ENCODE measurements at places on chromosomes 16 and 17. TPM values are rescaled to one million over a fixed set of nuclear protein-coding genes. Genes with fewer than 3 reads are reported as not detected.

Gene ABCA9
- total RNA-seq = 26.1 TPM

Gene HEATR9
- not detected for total RNA-seq

Gene ZP2
- total RNA-seq = not detected

Gene OR4D1
- not detected for total RNA-seq

Gene CLEC3A
- not detected for total RNA-seq

Gene BAHCC1
- total RNA-seq = 18.4 TPM

Gene MARVELD3
- 0.88 TPM for total RNA-seq

Gene PLD6
- 7.5 TPM for total RNA-seq

DNA sequence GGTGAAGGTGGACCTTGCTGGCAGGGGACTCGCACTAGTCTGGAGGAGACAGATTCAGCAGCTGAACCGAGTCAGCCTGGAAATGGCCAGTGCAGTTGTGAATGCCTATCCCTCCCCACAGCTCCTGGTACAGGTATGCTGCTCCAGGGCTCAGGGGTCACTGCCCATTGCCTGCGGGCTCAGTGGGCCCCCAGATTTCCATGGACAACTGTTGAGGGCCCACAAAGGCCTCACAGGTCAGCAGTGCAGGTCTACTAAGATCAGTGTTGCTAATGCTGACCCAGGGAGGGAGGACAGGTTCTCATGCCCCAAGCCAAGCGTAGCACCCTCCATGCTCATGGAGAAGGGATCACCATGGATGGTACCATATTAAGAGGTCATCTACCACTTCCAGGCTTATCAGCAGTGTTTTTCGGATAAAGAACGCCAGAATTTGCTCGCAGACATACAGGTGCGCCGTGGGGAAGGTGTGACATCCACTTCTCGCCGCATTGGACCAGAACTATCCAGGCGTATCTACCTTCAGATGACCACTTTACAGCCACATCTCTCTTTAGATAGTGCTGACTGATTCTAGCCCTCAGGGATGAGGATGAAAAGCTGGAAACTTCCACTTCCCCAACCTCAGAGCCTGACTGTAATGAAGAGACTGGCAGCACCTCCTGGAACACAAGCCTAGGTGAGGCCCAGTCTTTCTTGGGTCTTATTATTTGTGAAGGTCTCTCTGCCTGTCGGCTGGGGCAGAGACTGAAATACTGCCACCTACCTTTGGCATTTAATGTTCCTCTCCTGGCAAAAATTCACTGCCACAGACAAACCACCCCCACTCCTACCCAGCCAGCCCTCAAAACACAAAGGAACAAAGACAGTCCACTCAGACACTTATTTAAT lies 7.6 kb downstream of the EME1 start:
- no peak for DNase-seq

DNA sequence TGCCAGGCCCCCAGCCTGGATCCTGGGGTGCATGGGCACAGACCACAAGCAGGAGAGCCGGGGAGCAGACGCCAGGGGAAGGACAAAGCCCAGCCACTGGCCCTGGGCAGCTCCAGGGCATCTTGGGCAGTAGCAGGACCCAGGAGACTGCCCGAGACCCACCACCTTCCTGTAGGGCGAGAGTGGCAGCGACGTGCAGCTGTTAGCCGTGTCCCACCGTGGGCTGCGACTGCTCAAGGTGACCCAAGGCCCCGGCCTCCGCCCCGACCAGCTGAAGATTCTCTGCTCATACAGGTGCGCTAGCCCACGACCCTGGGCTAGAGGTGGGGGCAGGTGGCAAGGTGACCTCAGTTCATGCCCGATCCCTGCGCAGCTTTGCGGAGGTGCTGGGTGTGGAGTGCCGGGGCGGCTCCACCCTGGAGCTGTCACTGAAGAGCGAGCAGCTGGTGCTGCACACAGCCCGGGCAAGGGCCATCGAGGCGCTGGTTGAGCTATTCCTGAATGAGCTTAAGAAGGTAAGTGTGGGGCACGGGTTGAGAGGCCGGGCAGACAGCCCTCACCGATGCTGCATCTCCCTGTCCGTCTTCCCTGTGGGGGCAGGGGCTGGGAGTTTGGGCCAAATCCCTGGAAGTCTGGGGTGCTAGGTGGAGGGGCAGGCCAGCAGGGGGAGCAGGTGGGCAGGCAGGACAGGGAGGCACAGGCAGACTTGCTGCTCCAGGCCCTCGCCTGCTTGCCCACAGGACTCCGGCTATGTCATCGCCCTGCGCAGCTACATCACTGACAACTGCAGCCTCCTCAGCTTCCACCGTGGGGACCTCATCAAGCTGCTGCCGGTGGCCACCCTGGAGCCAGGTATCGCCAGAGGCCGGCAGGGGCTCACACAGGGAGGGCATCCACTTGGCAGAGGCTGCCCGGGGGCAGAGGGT lies 13.5 kb upstream of the SMIM5 start:
- DNase-seq = no peak

DNA sequence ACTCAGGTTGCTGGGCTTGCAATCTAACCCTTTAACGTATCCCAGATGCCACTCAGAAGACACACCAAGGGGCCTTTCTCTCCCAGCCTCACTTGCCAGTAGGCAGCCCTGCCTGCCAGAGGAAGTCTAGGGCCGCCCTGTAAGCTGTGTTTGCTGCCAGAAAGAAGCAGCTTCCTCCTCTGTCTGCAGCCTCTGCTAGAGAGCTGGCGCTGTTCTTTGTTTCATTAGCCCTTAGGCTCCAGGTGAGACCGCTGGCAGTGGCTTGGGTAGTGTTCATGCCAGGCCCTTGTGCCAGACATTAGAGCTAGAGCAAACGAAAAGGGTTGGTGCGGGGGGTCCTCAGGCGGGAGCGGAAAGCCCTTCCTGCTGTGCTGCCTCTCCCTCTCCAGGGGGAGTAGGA lies 8.9 kb downstream of the CTRL start:
- no peak for DNase-seq

- no peak for DNase-seq
Measured at GRCh38 chr17:21453144-21453898, 77.2 kb downstream of the KCNJ12 start.

DNA sequence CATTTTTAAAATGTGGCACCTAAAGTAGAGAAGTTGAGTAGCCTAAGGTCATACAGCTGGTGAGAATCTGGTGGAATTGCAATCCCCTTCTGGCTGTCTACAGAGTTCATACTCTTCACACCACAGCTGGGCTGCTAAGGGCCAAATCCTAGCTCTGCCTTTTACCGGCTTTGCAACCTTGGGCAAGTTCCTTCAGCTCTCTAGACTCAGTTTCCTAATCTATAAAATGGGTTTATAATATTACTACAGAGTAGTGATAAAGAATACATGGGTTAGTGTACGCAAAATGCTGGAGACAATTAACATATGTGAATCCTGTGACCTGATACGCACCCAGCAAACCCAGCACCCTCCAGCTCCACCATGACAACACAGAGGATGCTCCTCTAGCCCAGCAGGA lies 298.2 kb upstream of the MAF start:
- no peak for DNase-seq

DNA sequence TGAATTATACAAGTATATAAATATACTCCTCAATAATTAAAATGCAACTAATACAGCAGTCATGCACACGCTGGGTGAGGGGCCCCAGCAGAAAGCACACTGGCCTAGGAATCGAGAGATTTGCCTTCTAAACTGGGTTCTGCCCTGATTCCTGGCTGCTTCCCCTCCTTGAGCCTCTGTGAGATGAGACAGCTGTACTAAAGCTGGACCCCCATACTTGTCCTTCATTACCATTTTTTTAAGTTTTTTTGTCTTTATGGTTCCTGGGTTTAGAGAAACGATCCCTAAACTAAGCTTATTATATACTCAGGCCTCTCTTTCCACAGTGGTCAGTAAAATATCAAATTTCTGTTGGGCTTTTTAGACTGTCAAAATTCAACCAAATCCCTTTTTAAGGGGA lies 195.1 kb upstream of the DYNLRB2 start:
- no peak for DNase-seq

DNA sequence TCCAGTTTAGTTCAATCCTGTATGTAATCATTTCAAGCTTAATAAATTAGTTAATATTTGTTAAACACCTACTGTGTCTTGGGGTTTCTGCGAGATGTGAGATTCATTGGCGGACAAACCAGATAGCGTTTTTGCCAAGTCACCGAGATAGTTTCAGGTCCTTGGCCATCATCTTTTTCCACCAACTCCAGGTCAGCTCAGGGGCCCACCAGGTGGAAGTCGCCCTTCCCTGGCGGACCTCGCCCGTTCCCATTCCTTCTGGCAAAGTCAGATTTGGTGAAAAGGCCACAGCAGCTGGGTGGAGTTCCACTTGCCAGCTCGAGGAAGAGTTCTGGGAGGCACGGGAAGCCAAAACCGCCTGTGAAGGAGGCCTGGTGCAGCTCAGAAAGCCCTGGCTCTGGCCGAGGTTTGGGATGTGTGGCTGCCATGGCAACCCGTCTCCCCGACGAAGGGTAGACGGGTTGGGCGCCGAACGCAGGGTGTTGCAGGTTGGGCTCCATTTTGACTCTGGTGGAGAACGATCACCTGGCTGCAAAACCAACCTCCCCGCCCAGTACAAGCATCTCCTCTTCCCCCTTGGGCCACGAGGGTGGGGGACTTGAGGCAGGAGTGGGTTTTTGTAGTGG lies 39.5 kb downstream of the CMIP start:
- no peak for DNase-seq

DNA sequence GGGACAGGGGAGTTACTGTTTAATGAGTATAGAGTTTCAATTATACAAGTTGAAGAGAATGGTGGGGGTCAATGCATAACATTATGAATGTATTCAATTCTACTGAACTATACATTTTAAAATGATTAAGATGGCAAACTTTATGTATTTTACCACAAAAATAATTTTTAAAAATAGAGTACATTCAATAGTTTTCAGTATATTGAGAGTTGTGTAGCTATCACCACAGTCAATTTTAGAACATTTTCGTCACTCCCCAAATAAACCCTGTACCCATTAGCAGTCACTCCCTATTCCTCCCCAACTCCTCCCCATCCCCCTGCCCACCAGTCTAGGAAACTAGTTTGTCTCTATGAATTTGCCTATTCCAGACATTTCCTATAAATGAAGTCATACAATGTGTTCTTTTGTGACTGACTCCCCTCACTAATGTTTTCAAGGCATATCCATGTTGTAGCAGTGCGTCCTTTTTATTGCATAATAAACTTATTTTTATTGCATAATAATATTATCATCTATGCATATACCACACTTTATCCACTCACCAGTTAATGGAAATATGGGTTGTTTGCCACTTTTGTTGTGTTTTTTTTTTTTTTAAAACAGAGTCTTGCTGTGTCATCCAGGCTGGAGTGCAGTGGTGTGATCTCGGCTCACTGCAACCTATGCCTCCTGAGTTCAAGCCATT lies 52.5 kb upstream of the ERN1 start:
- no peak for DNase-seq

DNA sequence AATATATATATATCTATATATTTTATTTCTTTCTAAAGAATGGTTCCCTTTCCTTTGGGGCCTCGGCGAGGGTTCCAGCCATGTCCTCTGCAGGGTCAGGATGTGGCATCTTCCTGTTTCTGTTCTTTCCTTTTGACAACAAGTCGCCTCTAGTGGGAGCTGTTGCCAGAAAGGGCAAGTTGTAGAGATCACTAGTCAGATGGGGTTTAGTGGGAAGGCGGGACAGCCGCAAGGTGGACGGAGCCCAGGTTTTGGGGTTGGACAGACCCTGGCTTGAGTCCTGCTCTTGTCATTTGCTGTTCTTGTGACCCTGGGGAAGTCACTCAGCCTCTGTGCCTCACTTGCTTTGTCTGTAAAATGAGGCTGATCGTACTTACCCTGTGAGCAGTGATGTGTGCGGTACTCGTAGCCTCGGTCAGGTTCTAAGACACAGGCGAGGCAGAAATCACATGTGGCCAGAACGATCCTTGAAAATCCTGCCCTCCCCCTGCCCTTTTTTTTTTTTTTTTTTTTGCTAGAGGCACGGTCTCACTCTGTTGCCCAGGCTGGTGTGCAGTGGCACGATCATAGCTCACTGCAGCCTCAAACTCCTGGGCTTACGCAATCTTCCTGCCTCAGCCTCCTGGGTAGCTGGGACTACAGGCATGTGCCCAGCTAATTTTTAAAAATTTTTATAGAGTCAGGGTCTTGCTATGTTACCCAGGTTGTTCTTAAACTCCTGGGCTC lies 80.1 kb downstream of the ABCC6 start:
- no peak for DNase-seq

DNA sequence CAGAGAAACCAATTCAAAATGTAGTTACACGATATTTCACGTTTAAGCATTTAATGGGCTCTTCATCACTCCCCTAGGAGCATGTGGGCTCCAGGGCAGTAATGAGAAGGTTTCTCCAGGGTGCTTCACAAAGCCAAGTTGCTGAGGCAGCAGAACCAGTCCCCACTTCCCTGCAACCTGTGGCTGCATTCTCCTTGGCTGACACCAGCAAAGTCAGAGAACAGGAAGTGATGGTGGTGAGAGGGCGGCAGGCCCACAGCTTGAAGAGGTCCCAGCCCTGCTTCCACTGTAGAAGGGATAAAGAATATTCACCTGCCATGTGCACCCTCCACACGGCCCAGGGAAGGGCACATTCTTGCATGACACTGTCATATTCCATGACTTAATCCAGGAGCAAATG lies 133.2 kb downstream of the CBLN1 start:
- DNase-seq = no peak

GRCh38 chr16:17607075-17607509 lies 136.3 kb upstream of the XYLT1 start:
- DNase-seq = no peak

DNA sequence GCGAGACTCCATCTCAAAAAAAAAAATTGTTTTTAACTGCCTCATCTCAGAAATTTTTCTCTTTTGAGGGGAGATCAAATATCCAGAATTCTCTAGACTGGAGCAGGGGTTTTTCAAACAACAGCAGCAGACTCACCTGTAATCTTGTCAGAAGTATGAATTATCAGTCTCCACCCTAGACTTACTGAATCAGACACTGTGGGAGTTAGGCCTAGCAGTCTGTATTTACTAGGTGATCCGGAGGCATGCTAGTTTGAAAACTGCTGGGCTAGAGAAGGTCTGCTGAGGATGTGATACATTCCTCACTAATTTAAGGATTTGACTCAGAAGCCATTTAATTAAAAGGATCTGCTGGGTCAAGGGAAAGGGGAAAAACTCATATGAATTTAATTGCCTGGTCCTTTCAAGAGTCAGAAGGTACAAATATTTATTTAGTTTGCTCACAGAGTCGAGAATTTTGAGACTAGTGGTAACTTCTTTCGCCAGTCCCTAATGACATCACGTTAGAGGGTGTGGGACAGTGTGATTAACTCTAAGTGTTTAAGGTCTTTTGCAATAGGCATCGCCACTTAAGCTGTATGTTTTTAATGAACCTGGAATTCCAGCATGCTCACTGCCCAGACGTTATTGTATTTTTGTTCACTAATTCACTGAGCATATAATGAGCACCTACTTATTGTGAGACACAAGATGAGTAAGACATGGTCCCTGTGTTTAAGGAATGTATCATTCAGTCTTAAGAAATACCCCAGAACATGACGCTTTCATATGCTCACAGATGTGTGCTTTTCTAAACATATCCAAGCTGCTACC lies 14.2 kb downstream of the ATP6V0A1 start:
- DNase-seq = no peak

Measured in ovary (tissue), 10 donors.